ENCODE measurements at places on chromosomes 12 and 14. TPM values are rescaled to one million over a fixed set of nuclear protein-coding genes. Genes with fewer than 3 reads are reported as not detected.

Gene KRT83
- not detected for total RNA-seq

Gene RNF212B
- not detected for total RNA-seq

Gene NID2
- 49.2 TPM for total RNA-seq

Gene AKAP6
- 300 TPM for total RNA-seq

Gene TRPV4
- total RNA-seq: 0.46 TPM
